SK-MEL-5 (cell line): ENCODE measurements at places on chromosomes 6 and 20. TPM values are rescaled to one million over a fixed set of nuclear protein-coding genes. Genes with fewer than 3 reads are reported as not detected.

Gene MAP7
- 32.5 and 33.0 TPM in 2 replicates for total RNA-seq

Gene SNPH
- total RNA-seq = 9.4 and 10.7 TPM in 2 replicates

Gene MAPK13
- 0.05 TPM in 1 of 2 replicates, not detected in the other for total RNA-seq

Gene HLA-DRB5
- total RNA-seq = 0.29 and 0.58 TPM in 2 replicates
